Activated CD8-positive, alpha-beta memory T cell treated with anti-CD3 and anti-CD28 coated beads for 1 hour (primary cell): ENCODE measurements at places on chromosomes 1 and 21.

- DNase-seq = no peak
Observed at GRCh38 chr21:33033961-33034413, 8.3 kb downstream of the OLIG2 start.

DNA sequence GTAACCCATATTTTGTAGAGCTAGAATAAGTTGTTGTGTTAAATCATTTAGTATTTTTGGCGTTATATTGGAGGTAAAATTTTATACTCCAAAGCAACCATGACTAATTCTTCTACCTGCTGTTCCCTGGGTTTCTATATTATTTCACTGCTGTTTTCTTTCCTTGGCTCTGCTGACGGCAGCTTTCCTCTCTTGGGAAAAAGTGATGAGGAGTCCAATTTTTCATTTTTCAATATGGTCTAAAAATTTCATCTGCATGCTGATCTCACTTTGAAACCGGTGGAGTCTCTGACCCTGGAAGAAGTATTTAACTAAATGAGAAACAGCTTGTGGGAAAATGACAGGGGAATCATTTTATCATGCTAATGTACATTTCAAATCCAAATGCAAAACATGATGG is 110.2 kb downstream of the IFI44 start:
- no peak for DNase-seq

DNA sequence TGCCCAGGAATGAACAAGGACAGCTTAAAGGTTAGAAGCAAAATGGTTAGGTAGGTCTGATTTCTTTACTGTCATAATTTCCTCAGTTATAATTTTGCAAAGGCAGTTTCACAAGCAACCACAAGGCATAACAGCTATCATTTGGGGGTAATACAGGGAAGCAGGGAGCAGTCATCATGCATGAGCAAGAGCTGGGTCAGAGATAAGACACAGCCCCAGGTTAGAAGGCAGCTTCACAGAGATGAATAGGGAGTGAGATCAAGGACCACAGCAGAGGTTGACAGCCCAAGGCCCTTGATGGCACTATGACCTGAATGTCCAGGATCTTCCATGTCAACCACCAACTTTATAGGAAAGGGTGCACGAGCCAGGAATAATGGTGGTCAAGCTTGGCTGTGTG is 9.0 kb upstream of the CSRP1 start:
- no peak for DNase-seq

DNA sequence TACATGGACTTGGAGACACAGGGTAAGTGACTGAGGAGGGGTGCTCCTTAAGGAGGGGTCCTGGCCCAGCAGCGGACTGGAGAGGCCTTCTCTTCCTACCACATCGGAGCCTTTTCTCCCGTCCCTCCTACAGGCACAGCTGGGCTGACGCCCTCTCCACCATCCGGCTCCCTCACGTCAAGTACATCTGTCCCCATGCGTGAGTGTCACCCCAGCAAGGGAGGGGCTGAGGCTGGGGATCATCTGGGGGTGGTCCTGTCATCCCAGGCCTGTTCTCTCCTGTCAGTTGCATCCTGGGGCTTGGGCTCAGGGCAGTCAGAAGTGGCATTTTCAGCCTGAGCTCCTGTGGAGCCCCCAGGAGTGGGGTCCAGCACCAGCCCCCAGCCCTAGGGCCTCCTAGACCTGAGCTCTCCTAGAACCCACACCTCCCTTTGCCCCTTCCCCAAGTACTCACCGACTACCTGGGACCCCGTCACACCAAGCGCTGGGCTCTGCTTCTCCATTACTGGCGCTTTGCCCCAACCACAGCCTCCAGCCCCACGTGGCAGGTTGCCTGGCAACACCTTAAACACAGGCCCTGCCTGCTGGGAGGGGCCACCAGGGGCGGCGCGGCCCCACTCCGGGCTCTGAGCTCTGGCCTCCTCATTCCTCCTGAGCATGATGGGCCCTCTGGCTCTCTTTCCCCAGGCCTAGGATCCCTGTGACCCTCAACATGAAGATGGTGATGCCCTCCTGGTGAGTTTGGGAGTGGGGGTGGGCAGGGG is 2.3 kb downstream of the LYPLA2 start:
- no peak for DNase-seq

GRCh38 chr1:29703596-29704370 is 467.5 kb downstream of the PTPRU start:
- no peak for DNase-seq

- no peak for DNase-seq
Observed at GRCh38 chr1:84347932-84348555, 46.5 kb downstream of the SAMD13 start.

DNA sequence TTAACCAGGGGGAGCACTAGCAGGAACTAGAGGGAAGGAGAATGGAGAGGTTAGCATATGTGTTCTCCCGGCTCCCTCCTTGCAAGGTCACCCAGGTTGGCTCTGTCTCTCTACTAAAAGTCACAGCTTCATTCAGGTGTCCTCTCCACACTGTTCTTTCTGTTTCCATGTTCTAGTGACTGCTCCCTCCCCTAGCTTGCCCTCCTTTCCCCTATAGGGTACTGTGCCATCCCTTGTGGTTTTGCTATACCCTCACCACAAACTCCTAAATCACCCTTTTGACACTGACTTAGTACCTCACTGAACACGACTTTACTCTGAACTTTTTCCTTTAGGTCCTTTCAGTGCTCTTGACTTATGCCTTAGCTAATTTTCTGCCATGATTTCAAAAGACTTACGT is 389.3 kb downstream of the ST6GALNAC3 start:
- DNase-seq = no peak

GRCh38 chr1:78902641-78903040 is 103.9 kb downstream of the ADGRL4 start:
- DNase-seq = no peak
